ENCODE measurements at places on chromosomes 6 and 20. TPM values are rescaled to one million over a fixed set of nuclear protein-coding genes. Genes with fewer than 3 reads are reported as not detected.
A peak's percentile ranks its signal among the peaks of the same experiment; 100 is the strongest.

- no peak for DNase-seq
Measured at GRCh38 chr20:5146099-5146668, 19.4 kb downstream of the CDS2 start.

GRCh38 chr6:111711984-111712752 lies 106.5 kb upstream of the TRAF3IP2 start:
- no peak for DNase-seq

DNA sequence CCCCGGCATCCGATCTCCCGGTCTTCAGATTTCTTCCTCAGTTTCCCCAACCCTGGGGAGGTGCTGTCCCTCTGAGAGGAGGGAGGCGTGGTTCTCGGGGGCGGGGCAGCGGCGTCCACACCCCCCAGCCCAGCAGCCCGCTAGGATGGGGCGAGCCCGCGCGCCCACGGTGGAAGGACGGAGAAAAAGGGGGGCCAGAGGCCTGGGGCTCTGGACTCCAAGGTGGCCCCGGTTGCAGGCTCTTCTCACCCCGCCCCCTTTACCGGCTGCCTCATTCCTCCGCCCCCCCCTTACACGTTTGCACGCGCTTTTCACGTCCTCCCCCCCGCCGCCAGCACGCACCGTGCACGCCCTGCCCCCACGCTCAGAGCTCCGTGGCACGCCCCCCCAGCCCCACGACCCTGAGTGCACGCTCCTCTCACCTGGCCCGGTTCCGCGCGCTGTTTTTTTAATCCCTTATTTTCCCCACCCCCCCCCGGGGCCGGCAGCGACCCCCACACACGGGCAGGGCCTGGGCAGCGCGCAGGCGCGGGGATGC lies 402 bp downstream of the ZBTB12 start:
- DNase-seq, result peak; percentile 49

OPRL1 gene
- 3.2 TPM for total RNA-seq

GRCh38 chr6:34512738-34513115 lies 43.4 kb downstream of the SPDEF start:
- no peak for DNase-seq

GRCh38 chr6:6525933-6526332 lies 62.6 kb upstream of the LY86 start:
- no peak for DNase-seq

- DNase-seq, result no peak
Measured at GRCh38 chr6:98833057-98833306, 1.4 kb upstream of the POU3F2 start.

- DNase-seq, result no peak
Measured at GRCh38 chr20:22797103-22797502, 212.7 kb upstream of the FOXA2 start.

DNA sequence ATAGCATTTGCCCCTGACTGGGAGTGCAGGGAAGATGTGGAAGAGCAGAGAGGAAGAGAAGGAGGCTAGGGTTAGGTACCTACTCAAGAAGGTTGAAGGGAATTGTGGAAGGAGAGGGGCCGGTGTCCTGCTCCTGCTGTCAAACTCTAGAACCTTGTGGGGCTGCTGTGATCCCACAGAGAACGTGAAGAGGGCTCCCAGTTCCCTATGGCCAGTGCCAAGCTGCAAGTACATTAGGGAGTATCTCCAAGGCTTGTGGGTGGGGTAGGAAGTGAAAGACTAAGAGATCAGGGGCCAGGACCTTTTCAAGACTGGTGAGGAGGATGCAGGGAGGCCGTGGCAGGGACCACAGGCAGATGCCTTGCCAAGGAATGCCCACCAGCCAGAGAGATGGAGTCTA lies 263.4 kb downstream of the CDH26 start:
- no peak for DNase-seq
